ENCODE measurements at places on chromosomes 12 and 14.
A peak's percentile ranks its signal among the peaks of the same experiment; 100 is the strongest.

GRCh38 chr12:63855299-63855698 lies 10.8 kb downstream of the SRGAP1 start:
- DNase-seq = no peak

- DNase-seq = no peak
Measured at GRCh38 chr12:115666168-115666567, 611.3 kb downstream of the MED13L start.

- DNase-seq = no peak
Measured at GRCh38 chr14:59097681-59098080, 90.8 kb upstream of the DAAM1 start.

GRCh38 chr14:96088074-96088473 lies 48.9 kb downstream of the C14orf132 start:
- DNase-seq = no peak

DNA sequence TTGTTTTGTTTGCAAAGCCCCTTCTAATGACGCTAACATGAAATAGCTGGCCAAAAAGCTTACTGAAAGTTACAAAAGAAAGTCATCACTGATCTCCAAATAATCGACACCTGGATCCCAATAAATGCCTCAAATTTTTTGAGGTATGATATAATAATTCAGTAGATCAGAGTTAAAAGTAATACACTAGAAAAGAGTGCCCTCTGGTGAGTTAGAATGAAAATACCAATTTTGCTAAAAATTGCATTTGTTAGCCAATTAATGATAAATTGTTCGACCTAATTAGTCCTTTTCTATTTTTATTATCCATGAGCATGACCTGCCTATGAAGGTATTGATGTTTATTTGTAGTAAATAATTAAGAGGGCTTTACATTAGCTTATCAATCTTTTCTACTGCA lies 78.6 kb downstream of the CEP128 start:
- DNase-seq = no peak

GRCh38 chr12:104741077-104741476 lies 217.0 kb downstream of the SLC41A2 start:
- peak; percentile 20 for DNase-seq

DNA sequence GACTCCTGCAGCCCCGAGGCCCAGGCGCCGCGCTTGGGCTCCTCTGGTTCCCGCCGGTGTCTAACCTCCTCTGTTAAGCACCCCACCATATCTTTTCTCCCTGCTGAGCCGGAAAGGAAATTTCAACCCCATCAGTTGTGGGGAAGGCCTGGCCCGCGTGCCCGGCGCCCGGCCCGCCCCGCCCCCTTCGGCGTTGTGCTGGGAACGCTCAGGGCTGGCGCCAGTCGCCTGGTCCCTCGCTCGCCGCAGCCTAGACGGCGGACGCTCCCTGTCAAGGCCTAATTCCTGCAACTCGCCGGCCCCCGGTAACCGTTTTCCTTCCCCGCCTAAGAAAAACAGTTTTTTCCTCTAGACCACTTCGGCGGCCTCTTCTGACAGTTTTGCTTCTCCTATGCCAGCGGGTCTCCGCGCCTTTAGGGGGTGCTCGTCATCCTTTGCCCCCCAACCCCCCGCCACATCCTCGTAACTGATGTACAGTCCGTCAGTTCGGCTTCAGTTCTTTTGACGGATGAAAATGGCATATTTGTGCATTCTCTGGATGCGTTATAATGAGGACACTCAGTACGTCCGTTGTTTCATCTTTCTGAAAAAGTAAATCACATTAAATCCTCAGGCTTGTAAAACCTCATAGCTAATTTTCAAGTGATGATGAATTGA lies 506 bp upstream of the NAP1L1 start:
- peak; percentile 83 for DNase-seq

DNA sequence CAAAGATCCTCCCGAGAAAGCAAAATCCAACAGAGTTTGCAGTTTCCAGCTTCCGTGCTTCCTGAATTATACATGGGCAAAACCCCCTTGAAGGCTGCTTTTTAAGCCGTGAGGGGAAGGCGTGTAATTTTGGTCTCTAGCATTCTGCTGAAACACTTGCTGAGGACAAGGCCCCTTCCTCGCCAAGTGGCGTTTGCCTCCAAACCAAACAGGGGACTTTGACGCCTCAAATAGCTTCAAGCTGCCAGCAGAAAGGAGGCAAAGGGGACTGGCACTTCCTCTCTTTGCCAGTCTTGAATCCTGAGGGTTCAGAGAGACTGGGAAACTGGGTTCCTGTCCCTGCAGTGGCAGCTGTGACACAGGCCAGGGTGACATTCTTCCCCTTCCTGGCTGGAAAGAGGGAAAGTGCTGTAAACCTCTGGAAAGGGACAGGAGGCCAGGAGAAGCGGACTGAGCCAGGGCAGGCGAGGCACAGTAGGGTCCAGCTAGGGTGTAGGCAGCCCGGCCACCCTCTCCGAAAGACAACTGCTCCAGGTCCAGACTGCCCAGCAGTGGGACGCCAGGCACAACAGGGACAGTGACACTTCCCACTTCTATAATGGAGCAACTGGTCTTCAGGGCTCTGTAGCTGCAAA lies 96.2 kb upstream of the MED13L start:
- no peak for DNase-seq

- no peak for DNase-seq
Measured at GRCh38 chr14:72457641-72458040, 436.3 kb downstream of the DPF3 start.

- DNase-seq = no peak
Measured at GRCh38 chr14:89533136-89533535, 116.1 kb upstream of the FOXN3 start.

DNA sequence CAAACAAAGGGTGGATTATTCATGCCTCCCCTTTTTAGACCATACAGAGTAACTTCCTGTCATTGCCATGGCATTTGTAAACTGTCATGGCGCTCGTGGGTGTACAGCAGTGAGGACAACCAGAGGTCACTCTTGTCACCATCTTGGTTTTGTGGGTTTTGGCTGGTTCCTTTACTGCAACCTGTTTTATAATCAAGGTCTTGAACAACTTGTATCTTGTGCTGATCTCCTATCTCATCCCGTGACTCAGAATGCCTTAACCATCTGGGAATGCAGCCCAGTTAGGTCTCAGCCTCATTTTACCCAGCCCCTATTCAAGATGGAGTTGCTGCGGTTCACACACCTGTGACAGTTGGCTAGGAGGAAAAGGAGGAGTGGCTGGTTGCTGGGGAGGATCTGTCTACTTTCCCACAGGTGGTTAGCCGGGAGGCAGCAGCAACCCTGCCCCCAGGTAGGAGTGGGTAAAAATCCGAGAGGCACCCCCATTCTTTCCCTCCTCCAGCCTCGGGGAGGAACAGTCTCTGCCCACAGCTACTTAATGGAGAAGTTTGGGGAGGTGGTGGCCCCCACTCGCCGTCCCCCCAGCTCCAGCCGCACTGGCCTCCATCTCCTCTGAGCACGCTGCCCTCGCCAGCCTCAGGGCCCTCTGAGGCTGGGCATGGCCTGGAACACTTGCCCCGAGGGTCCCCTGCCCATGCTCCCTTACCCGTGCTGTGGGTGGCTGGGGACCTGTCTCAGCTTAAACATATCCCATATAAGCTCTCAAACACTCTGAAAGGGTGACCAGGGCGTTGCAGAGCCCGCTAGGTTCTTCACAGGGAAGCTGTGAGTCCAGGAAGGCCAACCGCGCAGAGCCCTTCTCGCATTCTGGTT lies 41.7 kb downstream of the SMIM41 start:
- DNase-seq = peak; percentile 52

GRCh38 chr14:22598099-22598895 lies at the start of gene ABHD4:
Gene ABHD4 (plus strand): TSS chr14:22598300. CDS start chr14:22598307, 7 bp downstream.
- peak; percentile 70 for DNase-seq

DNA sequence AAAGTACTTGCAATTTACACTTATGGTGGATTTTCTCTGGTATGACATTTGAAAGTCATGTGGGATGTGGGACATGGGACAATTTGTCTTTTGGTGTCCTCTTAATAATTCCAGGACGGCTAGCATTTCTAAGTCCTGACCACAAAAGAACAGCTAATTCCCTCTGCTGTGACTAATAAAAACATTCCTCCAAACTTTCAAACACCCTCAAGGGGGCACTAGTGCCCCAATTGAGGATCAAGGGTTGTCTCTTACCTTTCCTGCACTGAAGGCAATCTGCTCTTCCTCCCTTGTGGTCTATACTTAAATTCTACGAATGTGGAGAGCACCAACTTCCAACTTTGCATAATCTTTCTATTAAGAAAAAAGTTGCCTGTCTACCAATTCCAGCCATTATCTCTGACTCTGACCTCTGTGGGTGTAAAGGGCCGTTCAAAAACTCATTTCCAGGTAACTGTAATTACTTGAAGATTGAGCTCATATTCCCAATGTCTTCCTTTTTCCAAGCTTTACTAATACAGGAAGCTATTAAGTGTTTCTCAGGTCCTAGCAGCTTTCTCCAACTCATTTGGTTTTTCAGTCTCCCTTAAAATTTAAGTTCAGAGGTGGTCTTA lies 210.2 kb downstream of the PTPRO start:
- DNase-seq = peak; percentile 82

DNA sequence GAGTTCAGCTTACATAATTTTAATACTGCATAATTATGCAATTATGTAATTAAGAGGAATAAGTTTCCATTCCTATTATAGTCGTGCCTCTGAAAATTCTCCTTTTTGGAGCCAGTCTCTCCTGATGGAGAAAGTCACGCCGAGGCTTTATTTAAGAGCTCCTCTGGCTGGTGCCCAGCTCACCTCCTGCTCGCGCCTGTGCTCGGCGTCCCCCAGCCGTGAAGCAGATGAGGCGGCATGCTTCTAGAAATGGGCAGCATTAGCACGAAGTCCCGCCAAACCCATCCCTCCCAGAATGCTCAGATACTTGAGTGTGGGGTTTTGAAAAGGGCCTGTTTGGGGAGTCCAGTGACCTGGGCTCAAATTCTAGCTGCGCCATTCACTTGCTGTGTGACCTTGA lies 153.0 kb downstream of the PHETA1 start:
- DNase-seq = no peak

GRCh38 chr12:81174664-81175063 lies 96.8 kb downstream of the ACSS3 start:
- no peak for DNase-seq

DNA sequence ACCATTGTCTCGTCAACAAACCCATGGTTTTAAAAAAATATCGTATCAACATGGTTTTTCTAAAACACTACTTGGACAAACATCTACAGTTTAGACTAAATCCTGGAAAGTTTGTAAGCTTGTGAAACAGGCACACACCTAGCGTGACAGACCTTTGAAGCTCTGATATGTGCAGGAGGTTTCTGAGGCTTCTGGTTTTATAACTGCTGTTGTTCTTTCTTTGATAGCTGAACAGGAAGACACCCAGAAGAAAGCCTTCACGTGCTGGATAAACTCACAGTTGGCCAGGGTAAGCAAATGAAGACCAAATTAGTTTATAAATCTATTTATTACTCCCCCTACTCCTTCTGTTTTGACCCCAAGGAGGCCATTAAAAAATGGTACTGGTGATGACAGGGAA lies 87.6 kb downstream of the SYNE2 start:
- DNase-seq = no peak

DNA sequence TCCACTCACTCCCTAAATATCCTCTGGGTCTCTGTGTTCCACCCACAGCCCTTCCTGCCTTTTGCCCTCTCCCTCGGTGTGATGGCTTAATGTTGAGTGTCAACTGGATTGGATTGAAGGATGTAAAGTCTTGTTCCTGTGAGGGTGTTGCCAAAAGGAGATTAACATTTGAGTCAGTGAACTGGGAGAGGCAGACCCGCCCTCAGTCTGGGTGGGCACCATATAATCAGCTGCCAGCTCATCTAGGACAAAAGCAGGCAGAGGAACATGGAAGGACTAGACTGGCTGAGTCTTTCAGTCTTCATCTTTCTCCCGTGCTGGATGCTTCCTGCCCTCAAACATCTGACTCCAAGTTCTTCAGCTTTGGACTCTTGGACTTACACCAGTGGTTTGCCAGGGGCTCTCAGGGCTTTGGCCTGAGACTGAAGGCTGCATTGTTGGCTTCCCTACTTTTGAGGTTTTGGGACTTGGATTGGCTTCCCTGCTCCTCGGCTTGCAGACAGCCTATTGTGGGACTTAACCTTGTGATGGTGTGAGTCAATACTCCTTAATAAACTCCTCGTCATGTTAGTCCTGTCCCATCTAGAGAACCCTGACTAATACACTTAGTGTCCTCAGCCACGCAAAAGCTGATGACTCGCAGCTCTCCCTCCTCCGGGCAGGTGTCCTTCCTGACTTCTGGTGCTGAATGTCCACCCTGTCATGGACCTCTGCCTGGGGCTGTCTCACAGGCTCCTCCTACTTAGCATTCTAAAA lies 5.9 kb downstream of the DGLUCY start:
- DNase-seq = peak; percentile 59

GRCh38 chr14:104788873-104789663 lies 6.5 kb downstream of the AKT1 start:
- no peak for DNase-seq

- no peak for DNase-seq
Measured at GRCh38 chr12:21643758-21644157, 13.9 kb downstream of the LDHB start.

- peak; percentile 99 for DNase-seq
Measured at GRCh38 chr14:70882776-70883492, 24.3 kb upstream of the PCNX1 start.

DNA sequence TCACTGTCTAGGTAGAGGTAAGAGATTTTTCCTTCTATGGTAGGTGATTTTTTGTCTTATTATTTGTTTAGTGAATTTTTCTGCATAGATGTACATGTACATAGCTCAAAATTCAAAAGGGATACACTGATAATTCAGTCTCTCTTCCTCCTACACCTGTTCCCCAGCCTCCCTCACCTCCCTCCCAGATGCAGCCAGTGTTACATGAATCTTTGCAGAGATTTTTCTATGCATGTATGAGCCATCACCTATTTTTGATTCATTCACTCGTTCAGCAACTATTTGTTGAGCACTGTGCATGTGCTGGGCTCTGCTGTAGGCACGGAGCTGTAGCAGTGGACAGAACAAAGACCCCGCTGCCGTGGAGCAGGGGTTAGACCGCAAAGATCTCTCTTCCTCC lies 218.9 kb downstream of the AACS start:
- no peak for DNase-seq

GRCh38 chr12:86663173-86663572 lies 407.0 kb upstream of the MGAT4C start:
- DNase-seq = no peak

DNA sequence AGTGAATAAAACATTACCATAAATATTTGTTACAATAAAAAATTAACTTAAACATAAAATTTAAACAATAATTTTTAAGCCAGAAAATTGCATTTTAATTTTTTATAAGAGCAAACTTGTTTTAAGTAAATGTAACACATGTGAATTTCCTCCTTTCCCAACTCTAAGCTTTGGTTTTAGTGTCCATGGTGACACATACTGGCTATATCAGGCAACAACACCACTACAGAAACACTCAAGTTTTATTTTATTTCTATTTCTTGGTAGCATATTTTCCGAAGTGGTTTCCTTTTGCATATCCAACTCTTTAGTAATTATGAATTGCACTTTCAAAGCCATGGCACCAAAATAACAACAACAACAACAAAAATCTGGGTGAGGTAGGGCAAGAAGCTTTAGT lies 2.2 kb downstream of the NELL2 start:
- no peak for DNase-seq

- DNase-seq = no peak
Measured at GRCh38 chr12:33794954-33795353, 227.3 kb upstream of the ALG10 start.

- DNase-seq = no peak
Measured at GRCh38 chr12:26271024-26271423, 75.7 kb downstream of the SSPN start.

All from inflammatory macrophage (primary cell).